NCI-H345 (cell line): ENCODE measurements at places on chromosomes 2 and 18.
A peak's percentile ranks its signal among the peaks of the same experiment; 100 is the strongest.

- DNase-seq: no peak
Observed at GRCh38 chr2:174784316-174784715, 20.0 kb upstream of the CHRNA1 start.

- DNase-seq: no peak
Observed at GRCh38 chr18:52152036-52152435, 188.0 kb upstream of the DCC start.

DNA sequence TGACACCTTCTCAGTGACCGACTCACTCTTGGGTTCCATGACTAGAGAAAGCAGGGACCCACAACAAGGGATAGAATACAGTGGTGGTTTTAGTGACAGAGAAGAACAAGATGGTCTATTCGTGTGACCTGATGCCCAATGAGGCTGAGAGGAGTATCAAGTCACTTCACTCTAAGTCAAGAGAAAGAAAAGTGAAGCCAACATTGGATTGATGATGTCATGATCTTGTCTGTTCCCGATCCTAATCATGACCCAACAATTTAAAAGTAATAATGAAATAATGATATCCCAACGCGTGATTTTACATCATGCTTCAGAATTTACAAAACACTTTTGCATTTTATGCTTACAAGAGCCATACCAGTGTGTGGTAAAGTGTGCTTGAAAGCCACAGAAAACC is 155.6 kb upstream of the POU3F3 start:
- no peak for DNase-seq

GRCh38 chr18:14089781-14090180 is 42.5 kb downstream of the ZNF519 start:
- DNase-seq: no peak

DNA sequence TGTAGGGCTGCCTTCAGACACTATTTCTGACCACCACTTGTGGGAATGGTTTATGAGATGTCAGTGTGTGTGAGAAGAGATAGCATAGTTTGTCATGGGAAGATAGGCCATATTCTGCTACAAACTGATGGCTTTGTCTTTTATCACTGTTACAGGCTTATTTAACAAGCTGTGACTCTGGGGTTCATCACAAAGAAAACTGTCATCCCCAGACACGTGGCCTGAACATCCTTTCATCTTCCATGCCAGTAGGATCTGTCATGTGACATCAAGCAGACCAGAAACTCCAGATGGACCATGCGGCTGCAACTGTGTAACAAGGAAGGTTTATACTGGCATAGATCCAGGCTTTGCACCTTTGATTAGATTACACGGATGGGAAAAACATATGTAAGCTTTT is 128.6 kb upstream of the KCNH7 start:
- peak; percentile 54 for DNase-seq

DNA sequence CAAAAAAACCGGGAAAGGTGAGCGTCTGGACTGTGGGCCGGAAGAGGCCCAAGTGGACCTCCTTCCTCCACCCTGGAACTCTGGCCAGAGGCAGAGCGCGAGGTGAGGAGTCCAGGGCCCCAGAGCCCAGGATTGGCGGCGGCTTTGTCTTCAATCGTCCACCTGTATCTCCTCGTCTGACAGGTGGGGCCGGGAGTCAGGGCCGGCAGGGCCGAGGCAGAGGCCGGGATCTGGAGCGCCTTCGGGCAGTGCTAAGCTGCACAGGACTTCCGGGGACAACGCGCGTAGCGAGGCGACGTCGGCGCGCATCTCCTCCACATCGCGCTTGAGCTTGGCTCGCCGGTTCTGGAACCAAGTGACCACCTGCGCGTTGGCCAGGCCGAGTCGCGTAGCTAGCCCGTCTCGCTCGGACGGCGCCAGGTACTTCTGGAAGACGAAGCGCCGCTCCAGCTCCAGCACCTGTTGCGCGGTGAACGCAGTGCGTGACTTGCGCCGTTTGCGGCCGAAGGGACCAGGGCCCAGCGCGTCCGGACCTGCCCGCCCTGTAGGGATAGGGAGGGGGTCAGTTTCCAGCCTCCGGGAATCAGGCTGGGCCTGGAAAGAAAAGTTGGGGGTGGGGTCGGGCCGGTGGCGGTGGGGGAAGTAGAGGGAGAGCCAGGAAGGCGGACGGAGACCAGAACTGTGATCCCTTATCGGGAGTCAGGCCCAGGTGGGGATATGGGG is 1.5 kb downstream of the LBX2 start:
- peak; percentile 16 for DNase-seq
